Natural killer cell treated with Interleukin-12 subunit alpha and Interleukin-12 subunit beta and Interleukin-15 and Interleukin-18, amount 100 ng/mL, for 72 hours (primary cell): ENCODE measurements at places on chromosomes 5 and 9.

- no peak for DNase-seq
Measured at GRCh38 chr5:127351418-127351817, 60.8 kb downstream of the MEGF10 start.

- no peak for DNase-seq
Measured at GRCh38 chr9:27441741-27442070, 82.4 kb upstream of the IFNK start.

- DNase-seq: no peak
Measured at GRCh38 chr5:132772291-132773070, 4.6 kb downstream of the SEPTIN8 start.

- no peak for DNase-seq
Measured at GRCh38 chr5:152811988-152812387, 406.9 kb upstream of the NMUR2 start.

DNA sequence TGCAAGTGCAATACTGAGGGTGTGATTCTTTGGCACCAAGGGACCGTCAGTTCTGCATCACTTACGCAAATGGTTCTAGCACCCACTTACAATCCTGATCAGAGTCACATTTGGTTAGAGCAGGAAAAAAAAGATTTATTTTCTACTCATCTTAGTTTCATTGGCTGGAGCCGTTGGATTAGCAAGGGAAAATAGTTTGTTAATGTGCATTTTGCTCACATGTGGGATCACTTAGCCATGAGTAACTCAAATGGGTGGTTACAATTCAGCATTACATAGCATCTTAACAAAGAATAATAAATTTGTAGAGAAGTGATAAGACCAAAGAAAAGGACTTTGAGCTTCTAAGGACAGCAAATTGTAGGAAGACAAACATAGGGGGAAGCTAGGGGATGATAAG lies 216.9 kb downstream of the AUH start:
- no peak for DNase-seq

GRCh38 chr5:84228266-84228665 lies 156.4 kb downstream of the EDIL3 start:
- no peak for DNase-seq

- DNase-seq: no peak
Measured at GRCh38 chr5:175697846-175698245, 40.0 kb downstream of the HRH2 start.

DNA sequence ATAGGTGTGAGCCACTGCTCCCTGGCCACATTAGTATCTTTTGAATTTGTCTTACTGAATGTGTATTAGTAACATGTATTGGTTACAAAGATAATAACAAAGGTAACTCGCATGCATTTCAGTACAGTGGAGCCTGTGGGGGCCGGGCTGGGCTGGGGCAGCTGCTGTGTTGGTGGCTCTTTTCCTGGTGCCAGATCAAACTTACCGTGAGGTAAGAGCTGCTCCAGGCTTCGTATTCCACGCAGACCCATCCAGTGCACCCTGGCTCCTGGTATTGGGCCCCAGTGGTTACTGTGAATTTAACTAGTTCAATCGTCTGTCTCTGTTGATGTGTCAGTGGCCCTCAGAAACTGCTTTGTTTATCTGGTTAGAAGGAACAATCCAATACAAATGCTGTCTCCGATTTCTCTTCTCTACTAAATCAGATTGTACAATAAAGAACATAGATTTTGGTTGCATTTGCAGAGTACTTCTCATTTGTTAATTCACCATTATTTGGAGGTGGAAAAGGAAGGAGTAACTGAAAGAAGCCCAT lies 15.6 kb downstream of the PRRC2B start:
- no peak for DNase-seq

DNA sequence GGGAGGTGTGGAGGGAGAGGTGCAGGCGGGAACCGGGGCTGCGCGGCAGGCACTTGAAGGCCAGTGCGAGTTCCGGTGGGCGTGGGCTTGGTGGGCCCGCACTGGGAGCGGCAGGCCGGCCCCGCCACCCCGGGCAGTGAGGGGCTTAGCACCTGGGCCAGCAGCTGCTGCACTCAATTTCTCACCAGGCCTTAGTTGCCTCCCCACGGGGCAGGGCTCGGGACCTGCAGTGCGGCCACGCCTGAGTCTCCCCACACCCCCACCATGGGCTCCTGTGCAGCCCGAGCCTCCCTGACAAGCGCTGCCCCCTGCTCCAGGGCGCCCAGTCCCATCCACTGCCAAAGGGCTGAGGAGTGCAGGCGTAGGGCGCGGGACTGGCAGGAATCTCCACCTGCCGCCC lies 284.5 kb downstream of the DEPDC1B start:
- no peak for DNase-seq

GRCh38 chr5:98933445-98934072 lies 4.8 kb upstream of the CHD1 start:
- no peak for DNase-seq

DNA sequence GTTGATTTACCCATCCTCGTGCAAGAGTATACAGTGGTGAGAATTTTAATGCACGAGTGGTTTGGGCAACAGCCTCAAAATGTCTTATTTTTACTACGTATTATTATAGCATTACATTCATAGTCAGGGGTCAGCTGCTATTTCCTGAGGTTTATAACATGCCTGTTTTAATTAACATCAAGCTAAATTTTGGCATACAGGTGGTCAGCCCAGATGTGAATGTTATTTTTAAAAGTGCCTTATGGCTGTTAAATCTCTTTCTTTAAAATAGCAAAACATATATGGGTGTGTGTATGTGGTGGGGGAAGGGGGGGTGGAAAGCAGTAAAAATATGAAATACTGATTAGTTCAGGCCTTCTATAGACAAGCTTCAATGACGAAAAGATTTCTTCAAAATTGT lies 424.5 kb upstream of the CLINT1 start:
- no peak for DNase-seq

GRCh38 chr5:178695556-178695955 lies 34.9 kb downstream of the ZNF354A start:
- DNase-seq: no peak

- DNase-seq: no peak
Measured at GRCh38 chr5:157484768-157485167, 24.8 kb downstream of the NIPAL4 start.

DNA sequence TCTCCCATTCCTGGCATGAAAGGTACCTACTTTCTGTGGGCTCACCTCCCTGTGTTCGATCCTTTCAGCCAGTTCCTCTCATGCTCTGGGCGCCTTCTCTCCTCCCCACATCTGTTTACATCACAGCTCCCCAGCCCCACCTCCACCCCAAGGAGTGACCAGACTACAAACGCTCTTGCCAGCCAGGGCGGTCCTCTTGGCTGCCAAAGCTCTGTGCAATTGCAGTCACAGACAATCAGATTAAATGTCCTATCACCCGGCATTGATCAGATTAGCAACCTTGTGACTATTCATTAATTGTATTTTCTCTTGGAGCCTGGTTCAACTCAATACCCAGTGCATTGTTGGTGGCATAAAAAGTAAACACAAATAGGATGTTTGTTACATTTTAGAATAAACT lies 211.2 kb upstream of the TBCA start:
- no peak for DNase-seq

DNA sequence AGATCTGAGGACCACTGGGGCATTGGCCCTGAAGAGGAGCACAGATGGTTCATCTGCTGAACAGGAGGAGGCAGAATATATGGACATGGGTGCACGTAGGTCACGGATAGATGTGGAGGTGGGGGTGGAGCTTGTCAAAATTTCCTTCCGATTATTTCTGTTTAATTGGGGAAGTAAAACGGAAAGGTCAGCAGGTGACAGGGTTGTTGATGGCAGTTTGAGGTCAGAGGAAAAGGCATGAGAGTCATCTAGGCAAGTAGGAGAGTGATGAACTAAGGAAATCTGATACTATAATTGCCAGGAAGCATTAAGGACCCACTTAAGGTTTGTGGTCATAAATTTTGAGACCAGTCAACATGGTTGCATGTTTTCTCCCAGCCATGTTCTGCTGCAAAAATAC lies 8.4 kb upstream of the FAM81B start:
- DNase-seq: no peak

DNA sequence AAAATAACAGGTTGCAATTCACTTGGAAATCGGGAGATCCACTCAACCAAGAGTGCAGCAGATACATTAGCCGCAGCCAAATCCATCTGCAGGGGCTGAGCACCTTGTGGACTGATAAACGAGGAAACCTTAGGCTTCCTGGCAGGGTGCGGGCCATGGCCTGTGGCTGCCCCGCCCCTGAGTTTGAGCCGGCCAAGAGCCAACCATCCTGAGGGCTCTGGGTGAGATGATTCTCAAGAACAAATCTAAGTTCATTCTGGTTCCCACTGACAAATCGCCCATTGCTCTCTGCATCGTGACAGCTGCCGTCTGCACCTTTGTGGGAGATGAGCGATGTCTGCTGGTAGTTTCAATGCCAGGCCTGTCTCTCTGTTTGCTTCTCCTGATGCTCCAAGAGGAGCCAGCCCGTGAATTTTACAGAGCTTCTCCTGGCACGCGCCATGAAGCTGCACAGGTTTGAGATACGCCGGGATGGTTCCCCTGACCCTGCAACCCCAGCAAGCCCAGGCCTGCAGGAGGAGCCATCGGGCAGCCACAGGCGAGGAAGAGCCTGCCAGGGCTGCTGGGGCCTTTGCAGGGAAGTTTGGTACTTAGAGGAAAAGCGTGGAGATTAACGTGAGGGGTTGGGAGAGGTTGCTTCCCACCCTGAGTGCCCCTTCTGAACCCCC lies 154.0 kb downstream of the OLFM1 start:
- DNase-seq: no peak

- DNase-seq: no peak
Measured at GRCh38 chr5:51829691-51830090, 446.4 kb downstream of the ISL1 start.

DNA sequence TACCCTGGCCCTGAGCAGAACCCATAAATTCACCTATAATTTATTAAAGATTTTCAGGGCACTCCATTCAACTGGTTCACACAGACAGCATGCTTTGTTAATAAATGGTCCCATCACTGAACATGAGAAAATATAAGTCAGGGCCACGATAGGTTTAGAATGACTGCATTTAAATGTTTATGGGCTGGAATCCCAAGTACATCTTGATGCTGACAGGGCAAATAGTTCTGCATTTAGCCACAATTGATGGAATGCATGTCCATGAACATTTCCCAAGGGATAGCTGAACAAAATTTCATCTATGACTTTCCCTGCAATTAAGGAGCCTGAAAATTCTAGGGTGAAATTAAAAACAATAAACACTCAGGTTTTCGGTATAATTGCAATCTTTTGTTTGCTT lies 124.5 kb downstream of the CAAP1 start:
- DNase-seq: no peak

DNA sequence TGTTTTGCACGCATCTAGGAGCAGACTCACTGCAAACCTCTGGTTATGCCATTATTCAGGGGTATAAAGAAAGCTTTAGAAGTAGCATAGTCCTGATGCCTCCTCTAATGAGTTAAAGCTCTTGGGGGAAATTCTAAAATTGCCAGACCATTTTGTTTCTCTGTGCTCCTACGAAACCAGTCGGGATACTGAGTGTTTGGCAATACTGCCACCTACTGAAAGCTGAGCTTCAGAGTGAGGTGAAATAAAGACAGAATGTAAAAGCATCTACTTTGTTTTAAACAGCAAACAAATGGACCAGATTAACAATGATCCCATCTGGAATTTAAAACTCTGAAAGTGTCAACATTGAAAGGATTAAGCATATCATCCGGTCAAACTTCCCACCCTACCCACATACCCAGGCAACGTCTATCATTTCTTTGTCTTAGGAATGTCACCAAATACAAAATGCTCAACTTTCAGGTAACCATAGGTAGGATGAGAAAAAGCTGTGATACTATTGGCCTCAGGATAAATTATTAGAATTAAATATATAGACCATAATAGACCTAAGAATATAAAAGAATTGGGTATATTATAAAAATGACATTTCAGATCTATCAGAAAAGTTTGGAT lies 77.8 kb upstream of the SHISAL2B start:
- DNase-seq: no peak

GRCh38 chr5:108382784-108383330 lies 959 bp upstream of the FBXL17 start:
- DNase-seq: no peak

DNA sequence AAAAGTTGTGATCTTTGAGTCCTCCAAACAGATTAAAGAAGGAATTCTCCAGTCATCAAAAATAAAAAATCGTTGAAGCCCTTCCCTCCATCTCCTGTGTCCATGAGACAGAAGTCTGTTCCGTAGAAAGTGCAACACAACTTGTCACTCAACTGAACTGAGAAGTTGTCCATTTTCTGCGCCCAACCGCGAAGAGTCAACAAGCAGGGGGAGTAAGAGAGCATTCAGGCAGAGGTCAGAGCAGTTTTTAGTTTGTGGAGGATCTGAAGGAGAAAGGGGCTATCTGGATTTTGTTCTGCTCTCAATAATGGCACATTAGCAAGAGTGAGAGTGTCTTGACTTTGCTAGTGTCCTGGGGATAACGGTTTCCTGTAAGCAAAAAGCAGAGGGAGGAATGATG lies 303.9 kb downstream of the ICE1 start:
- no peak for DNase-seq

DNA sequence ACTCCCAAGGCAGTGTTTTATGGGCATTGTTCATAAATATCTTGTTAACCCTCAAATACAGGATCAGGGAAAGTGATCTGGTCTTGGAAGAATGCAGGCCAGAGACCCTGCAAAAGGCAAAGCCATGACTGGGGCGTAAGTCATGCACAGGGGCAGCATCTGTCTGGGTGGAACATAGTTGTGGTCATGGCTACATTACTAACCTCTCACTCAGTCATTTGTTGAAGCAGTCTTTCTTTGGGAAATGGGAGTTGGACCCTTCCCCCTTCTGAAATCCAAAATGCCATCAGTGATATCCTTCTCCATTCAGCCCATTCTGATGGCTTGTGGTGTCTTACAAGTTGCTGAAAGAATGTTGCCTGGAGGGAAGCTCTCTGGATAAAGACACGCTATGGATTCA lies 68.1 kb downstream of the GDNF start:
- DNase-seq: no peak

DNA sequence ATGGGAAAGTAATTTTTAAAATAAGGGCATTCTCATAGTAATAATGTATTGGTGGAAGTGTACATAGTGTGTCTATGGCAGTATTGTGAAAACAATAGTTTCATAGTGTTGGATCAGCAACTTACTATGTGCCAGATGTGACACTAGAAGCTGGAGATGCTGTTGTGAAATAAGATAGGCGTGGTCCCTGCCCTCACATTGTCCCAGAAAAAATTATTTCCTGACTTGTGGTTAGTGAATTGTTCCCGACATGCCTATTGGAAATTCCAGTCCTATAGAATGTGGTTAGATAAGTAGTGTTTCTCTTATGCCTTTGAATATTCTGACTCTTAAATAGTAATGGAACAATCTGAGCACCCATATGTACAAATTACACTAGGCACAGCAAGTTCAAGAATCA lies 55.3 kb upstream of the MTAP start:
- DNase-seq: no peak

- DNase-seq: no peak
Measured at GRCh38 chr9:94554439-94555331, at the start of gene PCAT7. PCAT7 (plus strand) TSS chr9:94555083.

DNA sequence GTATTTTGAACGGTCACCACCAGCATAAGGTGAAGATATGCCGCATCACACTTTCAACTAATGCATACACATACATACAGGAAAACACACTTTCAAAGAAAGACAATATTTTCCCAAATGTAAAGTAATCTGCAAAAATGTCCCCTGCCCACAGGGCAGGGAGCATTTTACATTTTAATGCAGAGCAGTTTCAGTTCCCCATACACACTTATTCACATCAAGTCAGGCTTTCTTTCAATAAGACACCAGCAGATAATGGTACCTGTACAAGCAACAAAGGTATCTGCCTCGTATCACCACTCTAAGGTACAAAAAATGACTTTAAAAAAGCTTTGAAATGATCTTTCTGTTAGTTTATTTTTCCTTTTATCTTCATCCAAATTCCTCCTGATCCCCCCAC lies 247.1 kb upstream of the CCNG1 start:
- no peak for DNase-seq

- no peak for DNase-seq
Measured at GRCh38 chr5:67536866-67537265, 340.3 kb upstream of the CD180 start.
